Adipocyte (in vitro differentiated cells): ENCODE measurements at places on chromosomes 7 and 10.

DNA sequence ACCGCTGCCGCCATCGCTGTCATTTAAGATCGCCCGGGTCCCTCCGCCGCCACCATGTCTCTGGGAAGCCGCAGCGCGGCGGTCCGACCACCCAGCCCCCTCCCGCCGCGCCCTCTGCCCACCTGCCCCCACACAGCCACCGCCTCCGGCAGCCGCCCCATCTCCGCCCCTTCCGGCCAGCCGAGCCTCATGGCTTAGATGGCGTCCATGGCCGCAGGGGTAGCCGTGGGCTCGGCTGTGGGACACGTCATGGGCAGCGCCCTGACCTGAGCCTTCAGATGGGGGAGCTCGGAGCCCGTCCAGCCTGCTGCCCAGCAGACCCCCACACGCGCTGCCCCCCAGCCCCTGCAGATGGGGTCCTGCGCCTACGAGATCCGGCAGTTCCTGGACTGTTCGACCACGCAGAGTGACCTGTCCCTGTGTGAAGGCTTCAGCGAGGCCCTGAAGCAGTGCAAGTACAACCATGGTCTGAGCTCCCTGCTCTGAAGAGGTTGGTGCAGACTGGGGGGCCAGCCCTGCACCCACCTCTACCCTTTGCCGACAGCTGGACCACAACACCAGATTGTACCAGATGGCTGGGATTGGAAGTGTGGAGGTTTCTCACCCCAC is 38.0 kb upstream of the TARP start:
- DNase-seq = no peak

GRCh38 chr10:58565271-58565670 is 52.6 kb downstream of the BICC1 start:
- no peak for DNase-seq

GRCh38 chr7:38102507-38102906 is 75.5 kb upstream of the STARD3NL start:
- DNase-seq = peak; percentile 85

DNA sequence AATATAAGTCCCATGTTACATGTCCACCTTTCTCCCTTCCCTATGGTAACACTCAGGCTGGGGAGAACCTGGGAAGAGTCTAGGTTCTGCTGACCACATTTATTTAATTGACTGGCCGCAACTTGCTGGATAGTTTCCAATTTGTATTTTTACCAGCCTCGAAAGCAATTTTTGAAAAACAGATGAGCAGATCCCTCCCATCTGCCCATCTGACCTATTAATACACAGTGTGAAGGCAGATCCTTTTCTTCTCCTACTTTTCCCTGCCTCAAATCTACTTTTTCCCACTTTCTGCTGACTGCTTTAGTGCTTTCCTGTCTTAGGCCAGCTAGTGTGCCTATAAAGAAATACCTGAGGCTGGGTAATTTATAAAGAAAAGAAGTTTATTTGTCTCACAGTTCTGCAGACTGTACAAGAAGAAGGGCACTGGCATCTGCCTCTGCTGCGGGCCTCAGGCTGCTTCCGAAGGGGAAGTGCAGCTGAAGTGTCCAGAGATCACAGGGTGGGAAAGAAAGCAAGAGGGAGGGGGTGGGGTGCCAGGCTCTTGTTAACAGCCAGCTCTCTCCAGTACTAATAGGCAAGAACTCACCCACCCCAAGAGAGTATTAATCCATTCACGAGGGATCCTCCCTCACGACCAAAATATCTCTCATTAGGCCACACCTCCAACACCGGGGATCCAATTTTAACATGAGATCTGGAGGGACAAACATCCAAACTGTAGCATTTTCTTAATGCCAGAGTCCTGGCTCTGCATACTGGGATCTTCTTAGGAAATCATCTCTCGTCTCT is 336.0 kb upstream of the IGFBP3 start:
- no peak for DNase-seq

DNA sequence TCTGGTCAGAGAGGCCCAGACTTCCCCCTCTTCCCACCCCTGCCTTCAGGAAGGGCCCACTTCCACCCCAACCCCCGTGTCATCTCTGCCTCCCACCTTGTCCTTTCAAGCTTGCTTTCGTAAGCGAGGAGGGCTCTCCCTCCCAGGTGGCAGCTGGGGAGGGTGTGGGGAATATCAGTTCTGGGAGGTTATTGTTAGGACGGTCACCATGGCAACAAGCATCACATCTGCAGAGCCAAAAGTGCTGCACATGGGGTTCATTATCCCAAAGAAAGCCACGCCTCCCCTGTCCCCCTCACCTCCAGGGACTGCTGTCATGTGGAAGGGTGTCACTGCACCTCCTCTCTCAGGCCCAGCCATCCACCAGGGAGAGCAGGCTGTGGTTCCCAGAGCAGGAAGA is 2.6 kb upstream of the CAMK2B start:
- no peak for DNase-seq

DNA sequence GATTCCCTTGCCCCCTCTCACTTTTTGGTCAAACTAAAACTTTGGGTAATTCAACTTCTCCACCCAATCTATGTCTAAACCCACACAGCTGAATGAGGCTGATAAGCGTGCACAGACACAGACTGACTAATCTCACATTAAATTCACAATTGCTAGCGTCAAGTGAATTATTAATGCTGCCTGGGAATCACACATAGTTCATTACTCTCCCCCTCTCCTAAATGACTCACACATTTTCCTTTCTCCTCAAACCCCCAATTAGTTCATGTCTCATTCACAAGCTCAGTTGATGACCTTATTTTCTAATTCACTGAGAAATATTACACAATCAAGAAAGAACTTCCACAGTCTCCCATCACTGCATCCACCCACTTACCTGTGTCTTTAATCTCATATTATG is 14.5 kb downstream of the KLF14 start:
- DNase-seq = no peak

GRCh38 chr10:123966896-123967231 is 75.3 kb upstream of the CPXM2 start:
- DNase-seq = peak; percentile 27

DNA sequence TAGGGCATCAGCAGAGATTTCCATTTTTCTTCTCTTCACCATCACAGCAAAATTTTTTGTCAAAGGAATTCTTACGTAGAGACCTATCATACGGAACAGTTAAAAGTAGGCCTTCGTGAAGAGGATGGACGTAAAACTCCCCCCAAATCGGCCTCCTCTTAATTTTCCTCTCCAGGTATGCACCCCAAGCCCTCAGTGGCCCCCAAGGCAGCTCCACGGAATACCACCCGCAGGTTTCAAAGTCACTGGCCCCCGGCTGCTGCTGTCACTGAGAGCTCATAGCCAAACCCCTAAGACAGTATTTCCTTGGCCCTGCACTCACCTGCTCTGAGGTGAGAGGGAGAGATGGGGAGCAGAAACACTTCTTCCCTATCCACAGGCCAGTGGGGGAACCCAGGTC is 8.8 kb downstream of the PODXL start:
- no peak for DNase-seq

DNA sequence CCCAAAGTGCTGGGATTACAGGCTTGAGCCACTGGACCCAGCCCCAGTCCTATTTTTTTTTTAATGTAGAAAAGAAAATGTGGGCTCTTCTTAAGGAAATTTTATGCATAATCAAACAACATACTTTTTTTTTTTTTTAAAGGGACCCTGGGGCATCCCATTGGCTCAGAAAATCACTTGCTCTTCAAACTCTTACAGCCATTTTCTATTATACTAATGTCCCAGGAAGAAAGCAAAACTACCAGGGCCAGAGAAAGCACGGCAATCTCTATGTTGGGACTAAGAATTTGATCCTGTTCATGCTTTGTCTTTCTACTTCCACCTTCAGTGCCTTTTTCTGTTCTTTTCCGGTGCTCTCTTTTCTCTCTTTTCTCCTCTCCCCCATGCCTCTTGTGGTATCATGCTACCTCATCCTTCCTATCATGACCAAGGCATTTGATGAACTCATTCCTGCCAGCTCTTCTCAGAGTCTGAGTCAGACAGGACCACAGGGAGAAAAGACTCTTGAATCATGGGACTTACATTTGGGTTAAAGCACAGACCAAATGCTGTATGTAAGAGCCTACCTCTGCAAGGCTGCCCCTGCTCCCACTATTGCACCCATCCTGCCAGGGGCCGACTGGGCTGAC is 76.4 kb upstream of the CCNY start:
- DNase-seq = peak; percentile 73

DNA sequence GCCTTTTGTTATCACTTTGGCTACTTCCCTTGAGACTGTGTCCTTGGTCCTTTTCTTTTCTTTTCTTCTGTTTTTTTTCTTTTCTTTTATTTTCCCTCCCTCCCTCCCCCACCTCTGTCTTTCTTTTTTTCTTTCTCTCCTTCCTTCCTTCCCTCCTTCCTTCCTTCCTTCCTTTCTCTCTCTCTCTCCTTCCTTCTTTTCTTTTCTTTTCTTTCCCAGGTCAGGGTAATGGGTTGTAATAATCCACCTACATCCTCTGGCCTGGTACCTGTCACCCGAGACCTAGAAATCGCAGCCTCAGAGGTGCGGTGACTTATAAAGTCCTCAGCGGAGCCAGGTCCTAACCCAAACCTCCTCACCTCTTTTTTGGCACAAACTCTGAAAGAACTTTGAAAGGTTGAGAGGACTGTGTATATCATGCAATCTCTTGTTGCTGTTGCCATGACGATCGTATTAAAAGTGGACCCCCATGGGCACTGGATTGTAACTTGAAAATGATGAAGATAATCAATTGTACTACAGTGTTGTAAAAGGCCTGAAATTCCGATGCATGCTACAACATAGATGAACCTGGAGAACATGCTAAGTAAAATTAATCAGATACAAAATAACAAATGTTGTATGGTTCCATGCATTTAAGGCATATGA is 140.7 kb upstream of the AGK start:
- DNase-seq = no peak

GRCh38 chr7:28406192-28406591 is 6.1 kb upstream of the CREB5 start:
- DNase-seq = no peak

- DNase-seq = peak; percentile 36
These were observed 20.9 kb upstream of the MTPN start for GRCh38 chr7:135998081-135998480.

DNA sequence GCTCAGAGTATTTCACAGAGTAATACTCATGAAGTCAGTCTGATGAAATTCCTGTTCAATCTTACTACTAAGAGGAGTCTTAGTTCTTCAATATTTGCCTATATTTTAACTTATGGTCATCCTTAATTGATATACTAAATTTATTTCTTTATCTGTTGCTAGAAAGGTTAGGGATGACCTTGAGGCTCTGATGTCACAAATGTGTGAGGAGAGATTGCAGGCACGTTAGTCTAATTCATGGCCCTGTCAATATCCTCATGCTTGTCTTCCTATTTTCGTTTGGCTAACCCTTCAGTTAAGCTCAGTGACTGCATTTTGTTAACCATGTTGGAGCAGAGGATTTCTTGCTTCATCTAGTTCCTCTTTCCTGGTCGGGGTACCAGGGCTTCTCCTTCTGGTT is 704.7 kb upstream of the COBL start:
- no peak for DNase-seq

- peak; percentile 73 for DNase-seq
These were observed 10.4 kb upstream of the EIF3A start for GRCh38 chr10:119090968-119091367.

DNA sequence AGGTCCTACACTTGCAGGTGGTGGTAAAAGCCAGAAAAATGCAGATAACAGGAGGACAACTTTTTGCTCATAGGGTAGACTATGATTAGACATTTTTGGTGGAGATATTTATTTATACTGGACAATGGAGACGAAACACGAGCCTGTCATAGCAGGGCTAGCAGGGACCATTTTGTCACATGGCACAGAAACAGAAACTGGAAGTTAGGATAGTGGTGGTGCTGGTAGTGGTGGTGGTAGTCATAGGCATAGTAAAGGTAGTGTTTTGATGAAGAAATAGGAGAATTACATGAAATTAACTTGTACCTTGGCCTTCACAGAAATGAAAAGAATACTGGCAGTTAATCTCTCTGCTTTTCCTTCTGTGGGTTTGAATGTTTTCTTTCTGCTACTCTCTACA is 8.8 kb upstream of the MGAM start:
- no peak for DNase-seq
